ENCODE measurements at places on chromosomes 1 and 21. TPM values are rescaled to one million over a fixed set of nuclear protein-coding genes. Genes with fewer than 3 reads are reported as not detected.

DNA sequence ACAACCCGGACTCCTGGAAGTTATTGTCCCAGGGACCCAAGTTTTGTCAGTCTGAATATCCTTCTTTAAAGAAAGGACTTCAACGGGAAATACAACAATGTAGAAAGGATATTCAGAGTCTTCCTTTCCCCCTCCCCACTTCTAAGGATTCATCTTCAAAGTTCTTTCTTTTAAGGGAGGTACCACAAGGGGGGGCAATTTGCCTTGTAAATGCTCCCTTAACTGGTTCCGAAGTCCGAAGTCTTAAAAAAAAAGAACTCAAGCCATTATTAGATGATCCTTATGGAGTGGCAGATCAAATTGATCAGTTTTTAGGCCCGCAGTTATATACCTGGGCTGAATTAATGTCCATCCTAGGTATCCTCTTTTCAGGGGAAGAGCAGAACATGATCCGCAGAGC lies 47.0 kb downstream of the SERINC2 start:
- DNase-seq: no peak

DNA sequence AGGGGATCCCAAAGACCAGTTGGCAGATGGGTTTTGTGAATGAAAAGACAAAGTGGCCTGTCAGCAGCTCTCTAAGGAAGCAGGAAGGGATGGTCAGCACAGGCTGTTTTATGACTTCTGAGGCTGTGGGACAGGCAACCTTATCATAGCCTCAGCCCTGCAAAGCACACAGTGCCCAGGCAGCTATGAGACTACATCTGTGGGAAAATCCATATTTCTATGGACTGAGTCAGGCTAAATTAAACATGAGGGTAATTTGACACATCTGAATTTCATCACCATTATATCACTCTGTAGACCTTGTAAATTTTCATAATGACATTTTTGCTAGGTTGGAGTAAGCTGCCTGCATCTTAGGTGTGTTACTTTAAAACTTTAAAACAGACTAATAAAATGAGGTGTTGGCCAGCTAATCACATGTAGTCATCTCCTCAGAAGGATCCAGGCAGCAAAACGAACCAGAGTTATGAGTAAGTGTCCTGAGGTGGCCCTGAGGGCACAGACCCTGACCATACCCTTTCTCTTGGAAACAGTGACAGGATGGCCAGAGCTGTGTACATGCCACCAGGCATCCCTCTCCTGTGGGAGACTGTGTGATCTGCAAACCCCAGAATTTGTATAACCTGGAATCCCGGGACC lies 14.6 kb downstream of the NGF start:
- no peak for DNase-seq

Gene HEYL
- 4.9 TPM for total RNA-seq

Gene KRTAP7-1
- not detected for total RNA-seq

Gene MARK1
- 14.6 TPM for total RNA-seq

- no peak for DNase-seq
These were observed 52.7 kb downstream of the SCCPDH start for GRCh38 chr1:246776923-246777322.

DNA sequence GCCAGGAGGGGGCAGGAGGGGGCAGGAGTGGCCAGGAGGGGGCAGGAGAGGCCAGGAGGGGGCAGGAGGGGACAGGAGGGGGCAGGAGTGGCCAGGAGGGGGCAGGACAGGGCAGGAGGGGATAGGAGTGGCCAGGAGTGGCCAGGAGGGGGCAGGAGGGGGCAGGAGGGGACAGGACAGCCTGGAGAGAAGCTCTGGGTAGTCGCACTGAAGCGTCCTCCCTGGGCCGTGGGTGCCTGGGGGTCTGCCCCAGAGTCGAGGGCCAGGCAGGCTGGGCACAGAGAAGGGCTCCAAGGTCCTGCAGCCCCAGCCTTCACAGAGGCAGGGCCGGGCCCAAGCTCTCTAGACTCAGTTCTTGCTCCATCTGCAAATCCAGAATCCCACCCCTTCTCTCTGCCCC lies 22.9 kb downstream of the MEGF6 start:
- DNase-seq: no peak

Gene TNFSF18
- total RNA-seq: not detected

DNA sequence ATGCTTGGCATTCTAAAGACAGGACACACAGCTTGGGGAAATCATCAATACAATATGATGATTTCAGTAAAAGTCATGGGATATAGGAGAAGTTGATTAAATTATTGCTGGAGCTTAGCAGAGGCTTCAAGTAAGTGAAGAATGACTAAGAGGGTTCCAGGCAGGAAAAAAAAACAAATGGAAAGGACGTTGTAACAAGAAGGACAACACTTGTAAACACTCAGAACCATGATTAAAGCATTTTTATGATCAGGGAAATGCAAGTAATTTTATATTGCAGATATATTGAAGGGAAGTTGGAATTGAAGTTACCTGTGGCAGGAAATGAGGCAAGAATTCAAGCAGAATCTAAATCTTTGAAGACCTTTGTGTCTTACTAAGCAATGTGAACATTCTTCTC lies 602.7 kb upstream of the NEGR1 start:
- DNase-seq: no peak

- no peak for DNase-seq
These were observed 51.1 kb upstream of the RBM15 start for GRCh38 chr1:110288111-110288510.

- no peak for DNase-seq
These were observed 14.8 kb downstream of the ATP1B1 start for GRCh38 chr1:169121146-169121923.

DNA sequence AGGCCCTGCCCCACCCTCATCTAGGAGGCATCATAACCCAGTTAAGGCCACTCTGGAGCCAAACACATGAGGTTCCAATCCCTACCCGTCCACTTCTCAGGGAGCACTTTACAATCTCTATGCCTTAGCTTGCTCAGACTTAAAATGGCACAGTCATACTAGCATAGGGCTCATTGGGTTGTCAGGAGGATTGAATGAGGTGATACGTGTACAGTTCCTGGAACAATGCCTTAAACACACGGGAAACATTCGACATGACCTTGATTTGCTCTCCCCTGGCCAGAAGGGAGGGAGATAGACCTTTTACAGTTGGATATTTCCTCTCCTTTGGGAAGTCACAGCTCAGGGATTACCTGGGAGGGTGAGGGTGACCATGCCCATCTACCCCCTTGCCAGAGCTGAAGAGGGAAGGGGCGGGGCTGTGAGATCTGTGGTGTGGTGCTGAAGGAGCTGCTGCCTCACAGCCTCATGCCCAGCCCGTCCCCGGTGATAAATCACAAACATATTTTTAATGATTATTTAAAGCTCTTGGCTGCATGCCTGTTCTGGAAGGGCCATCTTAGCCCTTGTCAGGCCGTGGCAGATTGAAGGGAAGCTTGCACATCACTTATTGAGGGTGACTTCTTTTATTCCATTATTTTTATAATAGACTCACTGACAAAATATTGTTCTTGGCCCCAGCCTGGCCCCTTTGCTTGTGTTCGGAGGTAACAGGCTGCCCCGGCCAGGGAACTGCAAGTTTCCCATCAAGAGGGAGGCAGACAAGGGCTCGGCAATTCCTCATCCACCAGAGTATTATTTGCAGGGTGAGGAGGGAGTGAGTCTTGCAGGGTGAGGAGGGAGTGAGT lies 83.4 kb downstream of the FOXD2 start:
- DNase-seq: no peak

Gene VN1R5
- not detected for total RNA-seq

Gene FAM177B
- total RNA-seq: not detected

- DNase-seq: no peak
These were observed 10.4 kb downstream of the FGR start for GRCh38 chr1:27624467-27625178.

- DNase-seq: no peak
These were observed 211.4 kb downstream of the PTPRC start for GRCh38 chr1:198850196-198850595.

Gene GPA33
- total RNA-seq: not detected

Gene CFHR1
- total RNA-seq: 0.56 TPM

- no peak for DNase-seq
These were observed 13.7 kb downstream of the DHRS3 start for GRCh38 chr1:12604114-12604874.

DNA sequence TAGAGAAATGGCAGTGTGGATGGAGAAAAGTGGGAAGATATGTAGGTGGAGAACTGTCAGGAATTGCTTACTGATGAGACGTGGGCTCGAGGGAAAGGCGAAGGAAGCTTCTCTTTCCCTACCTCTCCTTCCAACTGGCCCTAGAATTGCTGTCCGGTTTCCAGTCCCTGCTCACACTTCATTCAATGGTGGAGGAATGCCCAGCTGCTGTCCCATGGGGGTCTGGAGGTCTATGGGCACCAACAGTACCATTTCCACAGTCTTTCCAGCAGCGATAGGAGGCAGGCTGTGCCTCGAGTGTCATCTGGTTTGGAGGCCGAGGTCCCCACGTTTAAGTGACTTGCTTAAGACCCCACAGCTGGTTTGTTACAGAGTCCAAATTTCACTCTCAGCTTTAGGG lies 31.5 kb upstream of the CD1D start:
- DNase-seq: no peak

Gene ARMH1
- total RNA-seq: 5.9 TPM

Gene LCE2A
- total RNA-seq: not detected

DNA sequence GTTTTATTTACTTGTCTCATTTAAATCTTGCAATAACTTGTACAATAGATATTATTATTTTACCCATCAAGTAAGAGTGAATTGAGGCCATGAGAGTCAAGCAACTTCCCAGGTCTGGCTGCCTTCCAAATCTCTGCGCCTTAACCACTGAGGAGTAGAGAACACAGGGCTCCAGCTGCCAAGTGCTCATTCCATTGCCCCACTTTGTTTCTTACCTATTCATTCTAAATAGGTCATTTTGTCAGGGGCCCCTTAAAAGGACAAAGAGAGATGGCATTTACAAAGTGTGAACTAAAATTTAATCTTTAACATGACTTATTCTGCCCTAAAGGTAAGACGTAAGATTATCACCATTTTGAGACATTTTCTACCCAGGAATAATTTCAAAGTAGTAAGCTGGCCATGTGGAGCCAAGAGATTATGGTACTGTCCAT lies 3.5 kb downstream of the PPP1R15B start:
- no peak for DNase-seq

Data from neural crest cell (in vitro differentiated cells).